ENCODE measurements at places on chromosomes 6 and 20.
A peak's percentile ranks its signal among the peaks of the same experiment; 100 is the strongest.

- no peak for DNase-seq
These were observed 449.6 kb downstream of the C6orf118 start for GRCh38 chr6:164859816-164860215.

DNA sequence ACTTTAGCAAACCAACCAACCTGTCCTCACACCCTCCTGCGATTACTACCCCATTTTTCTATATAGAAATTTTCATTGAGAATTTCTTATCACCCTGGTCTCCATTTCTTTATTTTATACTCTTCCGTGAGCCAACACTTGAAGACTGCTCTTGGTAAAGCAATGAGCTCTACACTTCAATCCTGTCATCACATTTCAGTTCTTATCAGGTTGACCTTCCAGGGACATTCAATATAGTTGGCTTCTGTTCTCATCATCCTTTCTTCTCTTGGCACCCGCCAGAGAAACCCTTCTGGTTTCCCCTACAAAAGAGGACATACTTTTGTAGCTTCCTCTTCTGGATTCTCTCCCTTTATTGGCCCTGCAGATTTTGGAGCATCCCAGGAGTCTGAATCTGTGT, 279.3 kb downstream of the PRKN start:
- DNase-seq = no peak

DNA sequence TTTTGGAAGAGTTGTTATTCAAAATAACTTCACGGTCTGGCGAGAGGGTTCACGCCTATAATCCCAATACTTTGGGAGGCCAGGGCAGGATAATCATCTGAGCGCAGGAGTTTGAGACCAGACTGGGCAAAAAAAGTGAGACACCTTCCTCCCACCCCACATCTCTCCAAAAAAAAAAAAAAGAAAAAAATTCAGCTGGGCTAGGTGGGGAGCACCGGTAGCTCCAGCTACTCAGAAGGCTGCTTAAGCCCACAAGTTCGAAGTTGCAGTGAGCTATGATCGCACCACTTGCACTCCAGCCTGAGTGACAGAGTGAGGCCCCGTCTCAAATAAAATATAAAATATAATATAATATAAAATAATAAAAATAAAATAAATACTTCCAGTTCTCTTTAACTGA, 10.4 kb downstream of the OR2B2 start:
- DNase-seq = no peak

GRCh38 chr6:23218751-23219150, 649.4 kb downstream of the HDGFL1 start:
- no peak for DNase-seq

DNA sequence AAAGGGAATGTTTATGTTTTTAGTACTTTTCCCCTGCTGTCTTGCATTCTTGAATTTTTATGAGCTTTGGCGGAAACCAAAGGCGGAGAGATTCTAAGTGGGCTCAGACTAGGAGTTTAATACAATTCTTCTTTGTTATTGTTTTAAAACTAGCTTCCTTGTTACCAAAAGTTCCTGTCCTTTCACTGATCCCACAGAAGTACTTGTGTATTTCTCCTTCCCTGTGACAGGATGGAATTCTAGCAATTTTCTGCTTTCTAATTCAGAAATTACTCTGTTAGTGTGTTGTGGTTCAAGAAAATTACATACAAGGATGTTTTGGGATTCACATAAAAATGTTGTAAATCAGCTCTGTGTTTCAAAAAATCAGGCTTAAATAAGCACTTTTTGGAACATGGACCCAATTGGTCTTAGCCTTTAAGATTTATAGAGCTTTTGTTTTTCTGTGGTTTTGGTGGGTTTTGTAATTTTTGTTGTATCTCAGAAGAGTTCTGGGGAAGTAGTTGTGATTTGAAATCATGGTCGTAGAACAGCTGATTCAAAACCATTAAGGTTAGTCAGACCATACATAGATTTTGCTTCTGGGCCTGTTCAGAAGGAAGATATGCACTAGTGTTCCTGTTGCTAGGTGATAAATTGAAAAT, 17.6 kb upstream of the CTAGE9 start:
- DNase-seq = no peak

GRCh38 chr20:38645980-38646858, 44.6 kb downstream of the ARHGAP40 start:
- peak; percentile 11 for DNase-seq

GRCh38 chr6:12601881-12602280, 114.7 kb upstream of the PHACTR1 start:
- DNase-seq = no peak

DNA sequence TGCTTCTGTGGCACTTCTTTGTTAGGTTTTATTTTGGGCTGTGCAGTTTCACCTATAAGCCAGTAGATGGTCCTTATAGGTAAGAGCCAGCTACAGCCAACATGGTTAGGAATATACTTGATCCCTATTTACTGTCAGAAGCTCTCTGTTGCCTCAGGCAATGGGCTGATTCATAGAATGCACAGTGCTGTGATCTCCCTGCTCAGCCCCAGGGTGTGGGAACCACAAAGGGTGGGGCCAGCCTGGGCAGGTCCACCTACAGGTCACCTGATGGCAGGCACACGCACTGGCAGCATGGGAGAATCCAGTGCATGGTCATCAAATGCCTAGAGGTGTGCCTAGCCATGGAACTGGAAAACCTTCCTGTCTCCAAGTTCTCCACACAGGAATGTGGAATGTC, 191.9 kb downstream of the MOXD1 start:
- no peak for DNase-seq

DNA sequence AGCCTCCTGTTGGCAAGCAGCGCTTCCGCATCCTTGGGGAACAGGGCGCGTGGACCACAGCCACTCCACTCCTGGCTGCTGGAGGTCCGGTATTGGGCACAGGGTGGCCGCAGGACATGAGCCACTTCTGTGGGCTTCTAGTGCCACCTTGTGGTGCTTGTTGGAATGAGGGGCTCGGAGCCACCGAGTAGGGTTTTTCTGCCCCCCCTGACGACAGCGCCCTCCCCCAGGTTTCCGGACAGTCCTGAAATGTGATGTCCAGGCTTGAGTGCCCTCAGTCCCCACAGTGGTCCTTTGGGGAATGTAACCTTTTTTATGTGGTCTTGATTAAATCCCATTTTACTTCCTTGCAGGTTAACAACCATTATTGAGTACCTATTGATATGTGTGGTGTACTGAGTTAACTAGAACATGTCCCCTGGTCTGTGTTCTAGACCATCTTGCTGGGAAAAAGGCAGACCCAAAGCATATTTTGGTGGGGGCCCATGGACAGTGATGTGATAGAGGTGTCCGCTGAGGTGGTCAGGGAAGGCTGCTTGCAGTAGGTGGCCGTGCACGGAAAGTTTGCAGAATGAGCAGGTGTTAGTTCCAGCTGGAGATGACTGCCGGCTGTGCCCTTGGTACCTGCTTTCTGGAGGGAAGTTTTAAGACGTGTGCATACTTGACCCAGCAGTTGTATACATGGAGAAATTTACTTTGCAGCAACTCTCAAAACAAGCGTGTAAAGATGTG, 70.0 kb downstream of the PTPN1 start:
- peak; percentile 60 for DNase-seq

Data from HS-5 (cell line).